ENCODE measurements at places on chromosomes 13 and 19.

GRCh38 chr19:17352608-17353280, 15.4 kb downstream of the GTPBP3 start:
- DNase-seq, result no peak

- DNase-seq, result no peak
Observed at GRCh38 chr13:62278271-62278670, 862.6 kb upstream of the PCDH20 start.

DNA sequence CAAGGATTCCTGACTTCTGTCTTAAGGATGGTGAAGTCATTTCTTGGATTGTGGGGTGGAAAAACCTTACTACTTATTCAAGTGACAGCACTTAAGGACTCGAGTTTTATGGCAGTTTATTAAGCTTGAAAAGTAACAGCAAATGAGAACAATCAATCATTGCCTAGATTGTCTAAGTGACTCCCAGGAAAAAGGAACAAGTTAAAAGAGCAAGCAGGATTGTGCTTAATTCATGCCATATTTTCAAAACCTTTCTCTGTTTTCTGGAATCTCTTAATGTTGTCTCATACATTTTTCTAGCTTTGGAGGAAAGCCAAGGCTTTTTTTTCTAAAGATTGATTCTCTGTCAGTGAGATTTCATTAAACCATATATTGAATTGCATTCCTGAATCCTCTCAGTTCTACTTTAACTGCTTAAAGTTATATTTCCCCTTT, 236.2 kb upstream of the HTR2A start:
- DNase-seq, result no peak

- DNase-seq, result no peak
Observed at GRCh38 chr19:2288338-2288817, 6.4 kb upstream of the PEAK3 start.

DNA sequence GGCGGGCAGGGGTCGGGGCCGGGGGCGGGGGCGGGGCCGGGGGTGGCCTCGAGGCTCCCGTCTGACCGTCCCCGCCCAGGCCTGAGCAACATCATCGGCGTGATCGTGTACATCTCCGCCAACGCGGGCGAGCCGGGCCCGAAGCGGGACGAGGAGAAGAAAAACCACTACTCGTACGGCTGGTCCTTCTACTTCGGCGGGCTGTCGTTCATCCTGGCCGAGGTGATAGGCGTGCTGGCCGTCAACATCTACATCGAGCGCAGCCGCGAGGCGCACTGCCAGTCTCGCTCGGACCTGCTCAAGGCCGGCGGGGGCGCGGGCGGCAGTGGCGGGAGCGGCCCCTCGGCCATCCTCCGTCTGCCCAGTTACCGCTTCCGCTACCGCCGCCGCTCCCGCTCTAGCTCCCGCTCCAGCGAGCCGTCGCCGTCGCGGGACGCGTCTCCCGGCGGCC, 9.4 kb upstream of the CACNG6 start:
- no peak for DNase-seq

- DNase-seq, result no peak
Observed at GRCh38 chr13:106987427-106987785, 419.5 kb upstream of the ARGLU1 start.

GRCh38 chr13:40666933-40667621, 636 bp upstream of the FOXO1 start:
- DNase-seq, result no peak

GRCh38 chr19:54420383-54421168, 5.3 kb downstream of the TTYH1 start:
- peak; percentile 46 for DNase-seq

DNA sequence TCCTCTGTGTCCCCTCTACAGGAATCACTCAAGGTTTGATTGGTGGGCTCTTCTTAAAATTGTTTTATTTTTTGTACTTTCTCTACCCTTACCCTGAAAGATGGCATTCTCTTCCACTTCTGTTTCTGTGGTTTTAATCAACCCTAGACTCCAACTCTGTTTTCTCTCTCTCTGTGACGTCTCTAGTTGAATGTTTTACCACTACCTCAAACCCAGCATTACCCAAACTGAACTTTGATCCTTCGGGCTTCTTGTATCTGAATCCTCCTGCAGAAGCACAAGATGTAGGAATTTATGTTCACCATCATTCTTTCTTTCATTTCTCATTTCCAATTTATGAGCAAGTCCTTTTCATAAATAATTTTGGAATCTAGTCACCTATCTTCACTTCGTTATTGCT, 39.9 kb downstream of the PCCA start:
- no peak for DNase-seq

DNA sequence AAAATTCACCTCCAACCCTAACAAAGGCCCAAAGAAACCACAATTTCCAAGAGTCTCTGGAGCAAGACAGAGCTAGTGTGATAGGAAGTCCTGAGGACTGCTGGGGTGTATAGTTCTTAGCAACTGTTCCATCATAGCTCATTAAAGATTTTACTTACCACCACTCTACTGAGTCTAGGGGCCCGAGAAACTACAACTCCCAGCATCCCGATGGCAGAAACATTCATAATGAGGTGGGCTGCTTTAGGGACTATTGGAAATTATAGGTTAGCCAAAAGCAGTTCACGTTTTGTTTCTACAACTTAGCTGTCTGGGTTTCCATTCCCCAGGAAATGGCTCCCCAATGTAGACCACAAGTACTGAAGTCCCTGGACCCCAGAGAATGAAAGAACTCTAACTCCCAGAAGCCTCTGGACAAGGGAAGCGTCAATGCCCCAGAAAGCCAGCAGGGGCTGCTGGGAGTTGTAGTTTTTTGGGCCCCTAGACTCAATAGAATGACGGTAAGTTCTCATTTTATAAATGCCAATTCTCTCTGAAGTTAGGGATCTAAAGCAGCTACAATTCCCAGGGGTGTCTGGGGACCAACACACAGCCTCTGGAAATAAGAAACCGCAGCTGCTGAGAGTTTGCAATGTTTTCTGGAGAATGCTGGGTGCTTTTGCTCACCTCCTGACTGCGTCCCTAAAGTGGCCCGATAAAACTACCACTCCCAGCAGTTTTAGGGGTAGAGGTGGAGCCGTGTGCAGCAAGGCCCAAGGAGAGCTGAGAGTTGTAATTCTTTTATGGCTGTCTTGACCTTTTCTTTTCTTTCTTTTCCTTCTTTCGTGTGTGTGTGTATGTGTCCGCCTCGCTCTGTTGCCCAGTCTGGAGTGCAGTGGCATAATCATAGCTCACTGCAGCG, 11.1 kb downstream of the FTL start:
- DNase-seq, result no peak

GRCh38 chr13:79869326-79869725, 388.4 kb downstream of the NDFIP2 start:
- DNase-seq, result peak; percentile 61
